Left renal cortex interstitium (tissue), 4 donors: ENCODE measurements at places on chromosomes 13 and 19.

GRCh38 chr13:44648392-44649103 lies 72.4 kb upstream of the TSC22D1 start:
- DNase-seq: no peak

GRCh38 chr13:30934381-30934780 lies 1.9 kb downstream of the TEX26 start:
- DNase-seq: no peak

DNA sequence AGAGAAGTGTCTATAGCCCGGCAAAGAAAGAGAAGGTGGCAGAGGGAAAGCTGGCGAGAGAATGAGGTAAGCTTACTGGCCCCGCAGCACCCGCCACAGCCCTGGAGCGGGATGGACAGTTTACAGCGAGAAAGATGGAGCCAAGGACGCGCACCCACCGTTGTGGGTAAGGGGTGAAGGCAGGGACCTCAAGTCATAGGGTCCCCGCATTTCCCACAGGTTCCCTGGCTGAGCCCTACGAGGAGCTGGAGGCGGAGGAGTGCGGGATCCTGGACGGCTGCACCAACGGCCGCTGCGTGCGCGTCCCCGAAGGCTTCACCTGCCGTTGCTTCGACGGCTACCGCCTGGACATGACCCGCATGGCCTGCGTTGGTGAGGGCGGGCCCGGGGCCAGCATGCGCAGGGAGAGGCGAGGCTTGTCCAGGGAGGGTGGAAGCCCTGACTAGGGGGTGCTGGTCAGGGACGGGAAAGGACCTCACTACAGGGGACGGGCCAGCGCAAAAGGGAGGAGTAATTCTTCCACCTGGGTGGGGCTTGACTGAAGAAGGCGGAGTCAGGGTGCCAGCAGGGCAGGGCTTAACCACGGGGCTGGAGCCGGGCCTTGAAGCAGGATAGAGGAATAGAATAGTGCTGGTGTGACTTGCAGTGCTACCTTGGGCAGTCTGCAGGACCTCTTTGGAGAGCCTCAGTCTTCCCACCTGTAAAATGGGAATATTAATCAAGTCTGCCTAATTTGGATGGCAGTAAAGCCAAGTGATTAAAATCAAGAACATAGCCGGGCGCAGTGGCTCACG lies 26.5 kb downstream of the LTBP4 start:
- no peak for DNase-seq

- DNase-seq: no peak
Observed at GRCh38 chr13:62846302-62846701, 1430.7 kb upstream of the PCDH20 start.

GRCh38 chr19:19304186-19304965 lies 15.9 kb downstream of the SUGP1 start:
- DNase-seq: no peak

DNA sequence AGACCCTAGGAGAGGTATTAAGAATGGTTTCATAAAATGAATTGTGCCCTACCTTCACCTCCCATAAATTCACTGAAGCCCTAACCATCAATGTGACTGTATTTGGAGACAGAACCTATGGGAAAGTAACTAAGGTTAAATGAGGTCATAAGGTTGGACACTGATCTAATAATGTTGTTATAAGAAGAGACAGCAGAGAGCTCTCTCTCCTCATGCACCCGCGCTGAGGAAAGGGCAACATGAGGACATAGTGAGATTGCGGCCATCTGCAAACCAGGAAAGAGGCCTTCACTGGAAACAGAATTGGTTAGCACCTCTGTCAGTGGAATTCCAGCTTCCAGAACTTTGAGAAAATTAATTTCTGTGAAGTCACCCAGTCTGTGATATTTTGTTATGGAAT lies 1396.1 kb upstream of the MIR17HG start:
- DNase-seq: no peak

- DNase-seq: no peak
Observed at GRCh38 chr13:26718146-26718545, 42.4 kb downstream of the GPR12 start.

DNA sequence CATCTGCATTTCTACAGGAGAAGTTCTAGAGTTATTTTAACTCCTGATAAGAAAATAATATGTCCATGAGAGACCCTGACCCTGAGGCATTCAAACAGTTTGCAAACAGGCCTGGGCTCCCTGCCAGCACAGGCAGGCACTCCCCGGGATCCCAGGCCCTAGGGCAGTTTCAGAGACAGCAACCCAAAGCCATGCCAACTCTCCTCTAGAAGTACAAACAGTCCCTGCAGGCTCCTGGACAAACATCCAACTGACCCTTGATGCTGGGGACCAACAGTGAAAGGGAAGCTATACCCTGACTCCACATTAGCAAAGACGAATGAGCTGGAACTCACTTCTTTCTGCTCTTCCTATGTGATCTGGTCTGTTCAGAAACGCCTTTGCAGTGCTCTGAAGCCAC lies 44.8 kb downstream of the CCDC70 start:
- DNase-seq: no peak

- DNase-seq: no peak
Observed at GRCh38 chr13:101098873-101099272, 317.4 kb downstream of the NALCN start.
